ENCODE measurements at places on chromosomes 4 and X.

GRCh38 chr4:21738821-21739220 is 209.8 kb downstream of the KCNIP4 start:
- DNase-seq, result no peak

DNA sequence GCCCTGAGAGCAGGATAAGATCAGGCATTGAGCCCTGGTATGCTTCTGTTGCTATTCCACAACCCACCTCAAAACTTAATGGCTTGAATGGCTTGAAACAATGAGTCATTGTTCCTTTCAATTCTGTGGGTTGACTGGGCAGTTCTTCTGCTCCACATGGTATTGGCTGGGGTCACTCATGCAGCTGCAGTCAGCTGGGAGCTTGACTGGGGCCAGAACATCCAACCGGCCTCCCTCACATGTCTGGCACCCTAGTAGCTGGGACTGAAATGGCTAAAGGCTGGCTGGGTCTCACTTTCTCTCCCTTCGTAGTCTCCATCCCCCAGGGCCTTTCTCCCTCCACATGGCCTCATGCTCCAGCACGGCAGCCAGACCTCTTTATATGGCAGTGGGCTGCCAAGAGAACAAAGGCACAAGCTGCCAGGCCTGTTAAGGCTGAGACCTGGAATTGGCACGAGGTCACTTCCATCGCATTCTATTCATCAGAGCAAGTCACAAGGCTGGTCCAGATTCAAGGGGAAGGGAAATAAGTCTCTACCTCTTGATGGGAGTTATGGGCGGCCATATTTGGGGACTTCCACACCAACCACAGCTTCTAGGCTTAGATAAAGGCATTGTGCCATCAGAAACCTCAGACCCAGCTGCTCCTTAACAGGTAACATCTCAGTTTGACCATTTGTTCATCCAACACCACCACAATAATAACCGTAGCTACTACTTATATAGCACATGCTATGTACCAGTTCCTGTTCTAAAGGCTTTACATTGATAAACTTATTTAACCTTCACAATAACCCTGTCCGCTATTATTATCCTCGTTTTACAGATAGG is 159.7 kb upstream of the ATP6AP2 start:
- no peak for DNase-seq

- no peak for DNase-seq
These were observed 135.6 kb downstream of the EVC2 start for GRCh38 chr4:5572751-5573150.

DNA sequence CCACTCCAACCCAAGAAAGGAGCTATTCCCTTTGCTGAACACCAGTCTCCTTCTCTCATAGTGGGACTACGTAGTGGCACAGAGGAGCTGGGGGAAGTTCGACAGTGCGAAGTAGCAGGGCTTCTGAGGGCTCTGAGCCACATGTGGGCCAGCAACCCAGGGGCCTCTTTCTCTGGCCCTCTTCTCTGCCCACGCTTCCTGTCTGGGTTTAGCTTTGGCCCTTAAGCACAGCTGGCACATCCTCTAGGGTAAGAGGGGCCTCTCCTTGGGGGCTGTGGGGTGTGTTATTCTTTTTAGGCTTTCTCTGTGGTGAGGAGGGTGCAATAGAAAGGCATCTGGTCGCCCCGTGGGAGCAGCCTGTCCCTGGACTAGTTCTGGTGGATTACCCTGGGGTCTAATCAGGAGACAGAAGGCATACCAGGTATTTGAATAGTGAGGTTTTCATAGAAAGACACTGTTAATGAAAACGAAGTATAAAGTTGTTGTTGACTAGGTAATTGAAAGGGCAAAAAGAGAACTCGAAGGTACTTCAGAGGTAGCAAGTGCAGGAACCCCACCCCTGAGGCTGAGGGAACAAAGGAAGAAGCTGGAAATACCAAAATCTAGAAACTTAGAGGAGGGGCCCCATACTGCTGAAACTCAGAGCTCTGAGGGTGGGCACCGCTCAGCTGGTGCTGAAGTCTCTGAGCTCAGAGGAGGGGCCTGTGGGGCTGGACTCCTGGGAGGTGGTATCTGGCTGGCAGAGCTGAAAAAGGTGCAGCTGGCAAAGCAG is 151.9 kb upstream of the RPS6KA3 start:
- no peak for DNase-seq

GRCh38 chrX:119150163-119151050 is 22.8 kb upstream of the KIAA1210 start:
- DNase-seq, result no peak

DNA sequence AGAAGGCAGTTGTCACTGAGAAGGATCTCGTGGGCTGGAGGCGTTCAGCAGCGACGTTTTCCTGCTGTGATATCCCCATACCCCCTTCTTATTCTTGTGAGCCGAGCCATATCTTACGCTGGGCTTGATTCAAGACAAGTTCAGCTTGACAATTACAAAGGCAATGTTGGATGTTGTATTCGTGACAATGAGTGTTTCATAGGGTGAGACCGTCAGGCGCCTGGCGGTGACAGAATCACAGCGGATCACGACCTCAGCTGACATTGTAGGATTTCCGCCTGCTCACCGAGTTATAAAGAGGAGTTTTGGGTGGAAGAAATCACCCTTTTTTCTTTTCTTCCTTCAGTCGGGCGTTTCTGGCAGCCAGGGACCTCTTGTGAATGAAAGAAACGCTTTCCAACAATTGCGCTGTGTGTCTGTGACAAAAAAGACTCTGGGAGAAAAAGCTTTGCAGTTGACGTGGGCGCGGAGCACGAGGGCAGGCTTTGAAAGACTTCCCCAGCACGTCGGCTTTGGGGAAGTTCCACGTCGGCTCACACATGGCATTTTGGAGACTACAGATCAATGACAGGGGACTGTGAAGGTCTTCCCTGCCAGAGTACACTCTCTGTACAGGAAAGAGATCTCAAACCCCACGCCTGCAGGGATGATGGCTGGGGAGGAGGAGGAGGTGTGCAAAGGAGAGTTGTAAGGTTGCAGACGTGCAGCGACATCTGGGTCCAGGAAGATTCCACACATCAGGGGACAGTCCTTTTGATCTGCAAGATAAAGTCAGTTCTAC is 135.4 kb downstream of the CRLF2 start:
- no peak for DNase-seq

GRCh38 chr4:137375111-137375850 is 157.0 kb downstream of the PCDH18 start:
- no peak for DNase-seq

DNA sequence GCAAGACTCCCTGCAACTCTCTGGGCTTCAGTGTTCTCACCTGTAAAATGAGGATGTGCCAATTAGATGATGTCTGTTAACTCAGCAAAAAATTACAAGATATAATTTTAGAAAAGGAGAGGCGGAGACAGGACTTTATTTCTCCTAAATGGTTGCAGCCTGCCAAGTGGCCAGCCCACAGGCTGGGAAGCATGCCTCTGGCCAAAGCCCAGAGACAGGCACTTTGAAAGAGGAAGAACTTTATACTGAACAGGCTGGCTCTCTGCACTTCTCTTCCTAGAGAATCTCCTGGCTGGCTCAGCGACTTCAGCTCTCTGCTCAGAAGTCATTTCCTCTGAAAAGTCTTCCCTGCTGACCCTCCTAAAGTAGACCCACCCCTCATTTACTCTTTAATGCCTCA is 3.7 kb downstream of the PRDM5 start:
- no peak for DNase-seq

DNA sequence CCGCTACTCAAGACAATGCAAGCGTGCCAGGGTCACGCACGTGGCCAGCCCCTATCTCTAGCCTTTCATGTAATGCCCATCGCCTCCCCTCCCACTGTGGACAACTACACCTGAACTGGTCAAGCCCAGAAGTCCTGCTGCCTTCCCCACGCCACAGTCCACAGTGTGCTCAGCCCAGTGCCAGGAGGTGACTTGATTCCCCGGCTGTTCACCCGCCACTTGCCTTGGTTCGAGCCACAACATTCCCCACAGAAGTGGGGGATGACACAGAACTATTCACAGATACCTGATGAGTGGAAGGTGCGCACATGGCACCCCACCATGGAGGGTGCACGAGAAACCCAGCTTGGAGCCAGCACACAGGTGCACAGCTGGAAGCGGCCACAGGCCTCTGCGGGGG is 6.8 kb downstream of the ARHGAP4 start:
- DNase-seq, result no peak

- no peak for DNase-seq
These were observed 790.1 kb downstream of the TECRL start for GRCh38 chr4:63618883-63619718.

Measured in activated CD4-positive, alpha-beta T cell treated with anti-CD3 and anti-CD28 coated beads, Interleukin-2, amount 50 U/mL, for 24 hours (primary cell).